Vagina (tissue), 2 donors: ENCODE measurements at places on chromosomes 16 and 17.

- DNase-seq, result no peak
Observed at GRCh38 chr17:41710472-41711090, 1.6 kb upstream of the GAST start.

- peak; percentile 74 for DNase-seq
Observed at GRCh38 chr16:50879873-50880695, 138.2 kb downstream of the CYLD start.

DNA sequence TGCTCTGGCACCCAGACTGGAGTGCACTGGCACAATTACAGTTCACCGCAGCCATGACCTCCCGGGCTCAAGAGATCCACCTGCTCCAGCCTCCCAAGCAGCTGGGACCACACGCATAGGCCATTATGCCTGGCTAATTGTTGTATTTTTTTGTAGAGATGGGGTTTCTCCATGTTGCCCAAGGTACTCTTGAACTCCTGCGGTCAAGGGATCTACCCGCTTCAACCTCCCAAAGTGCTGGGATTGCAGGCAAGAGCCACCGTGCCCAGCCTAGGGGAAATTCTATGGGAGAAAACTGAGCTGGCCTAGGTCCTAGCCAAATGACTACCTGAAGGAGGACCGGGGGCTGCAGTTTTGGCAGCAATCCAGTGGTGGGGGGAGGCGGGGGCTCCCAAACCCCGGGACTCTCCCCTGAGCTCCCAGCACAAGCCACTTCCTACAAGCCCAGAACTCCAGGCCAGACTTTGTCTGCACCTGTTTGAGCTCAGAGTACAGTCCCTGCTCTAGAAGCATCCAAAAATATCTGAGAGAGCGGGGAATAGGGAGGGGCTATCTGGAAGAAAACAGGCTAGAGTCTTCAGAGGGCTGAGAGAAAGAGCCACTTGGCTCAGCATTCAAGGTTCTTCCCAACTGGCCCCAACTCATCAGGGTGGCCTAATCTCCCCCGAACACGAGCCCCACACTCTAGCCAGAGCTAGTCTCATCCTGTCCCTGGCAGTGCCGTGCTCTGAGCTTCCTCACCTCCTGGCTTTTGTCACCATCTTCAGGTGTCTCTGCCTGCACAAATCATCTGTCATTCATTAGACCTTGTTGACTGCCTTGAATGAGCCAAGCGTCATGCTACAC, 9.1 kb downstream of the SRL start:
- DNase-seq, result no peak

- no peak for DNase-seq
Observed at GRCh38 chr17:75720656-75721462, at the start of gene ITGB4. TSS of gene ITGB4 (plus strand) at chr17:75721459. CDS start at chr17:75724704, 3,245 bp downstream.

GRCh38 chr17:40617678-40618240, 29.9 kb downstream of the SMARCE1 start:
- DNase-seq, result no peak

GRCh38 chr17:51487947-51488346, 227.6 kb downstream of the UTP18 start:
- DNase-seq, result no peak

DNA sequence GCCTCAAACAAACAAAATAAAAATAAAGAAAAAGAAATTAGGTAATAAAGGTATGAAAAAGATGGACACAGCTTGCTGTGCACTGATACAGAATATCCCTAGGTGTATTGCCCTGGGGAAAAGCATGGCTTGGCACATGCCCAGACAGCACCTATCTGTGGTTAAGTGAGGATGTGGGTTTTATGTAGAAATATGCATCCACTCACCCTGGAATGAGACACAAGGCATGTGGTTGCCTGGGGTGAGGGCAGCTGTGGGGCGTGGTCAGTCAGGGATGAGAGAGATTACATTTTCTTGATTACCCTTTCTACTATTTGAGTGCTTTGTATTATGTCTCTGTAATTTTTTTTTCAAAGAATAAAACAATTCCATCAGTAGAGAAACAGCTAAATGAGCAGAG, 6.9 kb downstream of the PLLP start:
- no peak for DNase-seq

DNA sequence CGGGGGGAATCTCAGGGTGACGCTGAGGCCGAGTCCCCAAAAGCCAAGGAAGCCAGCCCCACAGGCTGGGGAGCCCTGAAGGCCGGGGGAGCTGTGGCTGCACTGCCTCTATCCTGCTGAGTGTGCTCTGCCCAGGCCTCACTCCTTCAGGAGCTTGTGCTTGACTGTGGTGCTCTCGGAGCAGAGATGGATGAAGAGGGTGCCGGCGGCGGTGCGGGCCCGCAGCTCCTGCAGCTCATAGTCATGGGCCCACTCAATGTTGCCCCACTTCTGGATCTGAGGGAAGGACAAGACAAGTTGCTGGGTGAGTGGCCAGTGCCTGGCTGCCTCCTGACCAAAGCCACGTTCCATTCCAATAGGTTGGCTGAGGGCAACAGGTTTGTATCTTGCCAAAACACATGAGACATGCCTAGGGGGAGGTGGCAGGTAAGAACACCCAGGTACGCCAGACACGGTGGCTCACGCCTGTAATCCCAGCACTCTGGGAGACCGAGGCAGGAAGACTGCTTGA, 20.5 kb downstream of the ATPAF2 start:
- DNase-seq, result no peak

GRCh38 chr17:78117027-78117981, 11.3 kb downstream of the TMC6 start:
- DNase-seq, result no peak

- peak; percentile 86 for DNase-seq
Observed at GRCh38 chr17:50268743-50269275, 5.5 kb upstream of the TMEM92 start.

DNA sequence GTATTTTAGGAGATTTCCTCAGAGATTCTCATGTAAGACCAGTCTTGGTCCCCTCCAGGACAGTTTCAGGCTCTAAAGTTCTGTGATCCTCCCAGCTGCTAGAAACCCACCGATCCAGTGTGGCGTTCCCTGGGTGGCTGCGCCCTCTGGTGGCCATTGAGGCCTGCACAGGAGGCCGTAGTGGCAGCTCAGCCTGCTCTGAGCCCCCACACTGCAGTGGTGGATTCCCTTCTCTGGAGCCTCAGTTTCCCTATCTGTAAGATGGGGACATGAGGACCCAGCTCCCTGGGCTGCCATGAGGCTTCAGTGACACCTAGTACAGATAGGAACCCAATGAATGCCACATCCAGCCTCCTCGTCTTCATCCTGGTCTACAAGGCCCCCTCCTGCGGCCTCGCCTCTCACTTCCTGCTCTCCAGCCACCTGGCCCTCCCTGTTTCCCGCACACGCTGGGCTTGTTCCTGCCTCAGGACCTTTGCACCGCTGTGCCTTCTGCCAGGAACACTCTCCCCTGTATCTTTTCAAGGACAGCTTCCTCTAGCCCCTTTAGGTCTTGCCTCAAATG, 16.5 kb downstream of the CCDC102A start:
- no peak for DNase-seq

GRCh38 chr17:71163813-71164122, 957.1 kb upstream of the SOX9 start:
- no peak for DNase-seq

- no peak for DNase-seq
Observed at GRCh38 chr17:9298776-9299295, 276.8 kb downstream of the STX8 start.

DNA sequence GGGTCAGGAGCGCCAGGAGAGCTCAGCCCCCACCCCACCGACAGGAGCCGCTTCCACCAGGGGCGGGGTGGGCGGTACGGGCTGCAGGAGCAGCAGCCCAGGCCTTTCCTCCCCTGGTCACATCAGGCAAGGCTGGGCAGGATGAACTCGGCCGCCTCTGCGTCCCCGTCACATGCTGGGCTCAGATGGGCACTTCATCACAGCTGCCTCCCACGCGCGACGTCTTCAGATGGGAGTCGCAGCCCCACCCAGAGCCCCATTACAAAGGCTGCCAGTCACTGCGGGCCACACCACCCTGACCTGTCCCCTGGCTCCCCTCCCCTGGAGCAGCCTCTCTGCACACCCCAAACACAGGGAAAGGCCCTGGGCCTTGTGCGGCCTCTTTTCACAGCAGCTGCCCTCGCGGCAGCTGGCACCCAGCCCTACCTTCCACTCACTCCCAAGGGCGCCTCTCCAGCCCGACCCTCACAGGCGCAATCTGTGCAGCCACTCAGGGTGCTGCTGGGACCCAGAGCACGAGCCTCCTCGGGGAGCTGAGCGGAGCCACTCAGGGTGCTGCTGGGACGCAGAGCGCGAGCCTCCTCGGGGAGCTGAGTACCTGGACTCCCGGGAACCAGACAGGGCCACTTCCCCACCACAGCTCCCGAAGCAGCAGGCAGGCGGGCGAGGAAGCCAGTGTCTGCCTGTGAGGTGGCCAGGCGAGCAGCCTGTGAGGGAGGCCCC, 4.7 kb downstream of the ZNF598 start:
- no peak for DNase-seq

DNA sequence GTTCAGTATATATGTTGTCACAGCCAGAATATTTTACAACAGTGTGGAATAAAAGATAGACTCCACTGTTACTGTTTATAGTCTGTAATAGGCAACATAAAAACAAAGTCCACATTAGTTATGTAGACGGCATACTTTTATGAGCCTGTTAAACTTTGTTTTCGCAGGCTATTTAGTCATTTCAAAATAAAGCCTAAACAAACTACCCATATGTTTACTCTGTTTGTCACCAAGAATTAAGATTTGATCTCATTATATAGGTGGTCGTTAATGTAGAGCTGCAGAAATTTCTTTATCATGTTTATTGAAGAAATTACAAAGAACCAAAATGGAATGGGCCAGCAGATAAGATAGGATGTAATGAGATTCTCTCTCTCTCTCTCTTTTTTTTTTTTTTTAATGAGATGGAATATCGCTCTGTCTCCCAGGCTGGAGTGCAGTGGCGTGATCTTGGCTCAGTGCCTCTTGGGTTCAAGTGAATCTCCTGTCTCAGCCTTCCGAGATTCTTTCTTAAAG, 943.8 kb upstream of the SOX9 start:
- DNase-seq, result no peak
